MG63 (cell line): ENCODE measurements at places on chromosomes 4 and X. TPM values are rescaled to one million over a fixed set of nuclear protein-coding genes. Genes with fewer than 3 reads are reported as not detected.
A peak's percentile ranks its signal among the peaks of the same experiment; 100 is the strongest.

DNA sequence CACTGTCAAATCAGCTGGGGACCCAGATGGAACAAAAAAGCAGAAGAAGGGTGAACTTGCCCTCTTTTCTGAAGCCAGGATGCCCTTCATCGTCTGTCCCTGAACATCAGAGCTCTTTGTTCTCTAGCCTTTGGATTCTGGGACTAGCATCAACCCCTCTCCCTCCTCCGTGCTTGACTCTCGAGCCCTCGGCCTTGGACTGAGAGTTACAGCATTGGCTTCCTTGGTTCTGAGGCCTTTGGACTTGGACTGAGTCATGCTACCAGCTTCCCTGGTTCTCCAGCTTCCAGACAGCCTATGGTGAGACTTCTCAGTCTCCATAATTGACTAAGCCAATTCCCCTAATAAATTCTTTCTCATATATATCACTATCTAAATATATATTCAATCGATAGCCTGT is 38.4 kb downstream of the WDFY3 start:
- DNase-seq, result no peak

LIMCH1 gene
- total RNA-seq, result 34.6 and 49.4 TPM in 2 replicates

- peak; percentile 95 for DNase-seq
These were observed 78.3 kb upstream of the ATXN3L start for GRCh38 chrX:13397878-13398818.

DNA sequence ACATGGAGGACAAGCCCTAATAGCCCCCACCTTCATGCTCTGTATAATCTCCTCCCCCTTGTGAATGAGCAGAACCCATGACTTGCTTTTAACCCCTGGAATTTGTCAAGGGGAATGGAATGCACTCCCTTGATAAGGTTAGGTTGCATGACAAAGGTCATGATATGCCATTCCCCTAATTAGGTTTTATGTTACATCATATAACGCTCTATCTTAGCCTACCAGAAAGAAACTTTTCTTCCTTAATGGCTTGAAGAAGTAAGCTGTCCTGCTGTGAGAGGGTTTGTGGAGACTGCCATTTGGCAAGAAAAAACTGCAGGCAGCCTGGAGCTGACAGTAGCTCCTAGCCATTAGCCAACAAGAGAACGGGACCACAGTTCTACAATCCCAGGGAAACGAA is 399.8 kb upstream of the MAD2L1 start:
- no peak for DNase-seq

DNA sequence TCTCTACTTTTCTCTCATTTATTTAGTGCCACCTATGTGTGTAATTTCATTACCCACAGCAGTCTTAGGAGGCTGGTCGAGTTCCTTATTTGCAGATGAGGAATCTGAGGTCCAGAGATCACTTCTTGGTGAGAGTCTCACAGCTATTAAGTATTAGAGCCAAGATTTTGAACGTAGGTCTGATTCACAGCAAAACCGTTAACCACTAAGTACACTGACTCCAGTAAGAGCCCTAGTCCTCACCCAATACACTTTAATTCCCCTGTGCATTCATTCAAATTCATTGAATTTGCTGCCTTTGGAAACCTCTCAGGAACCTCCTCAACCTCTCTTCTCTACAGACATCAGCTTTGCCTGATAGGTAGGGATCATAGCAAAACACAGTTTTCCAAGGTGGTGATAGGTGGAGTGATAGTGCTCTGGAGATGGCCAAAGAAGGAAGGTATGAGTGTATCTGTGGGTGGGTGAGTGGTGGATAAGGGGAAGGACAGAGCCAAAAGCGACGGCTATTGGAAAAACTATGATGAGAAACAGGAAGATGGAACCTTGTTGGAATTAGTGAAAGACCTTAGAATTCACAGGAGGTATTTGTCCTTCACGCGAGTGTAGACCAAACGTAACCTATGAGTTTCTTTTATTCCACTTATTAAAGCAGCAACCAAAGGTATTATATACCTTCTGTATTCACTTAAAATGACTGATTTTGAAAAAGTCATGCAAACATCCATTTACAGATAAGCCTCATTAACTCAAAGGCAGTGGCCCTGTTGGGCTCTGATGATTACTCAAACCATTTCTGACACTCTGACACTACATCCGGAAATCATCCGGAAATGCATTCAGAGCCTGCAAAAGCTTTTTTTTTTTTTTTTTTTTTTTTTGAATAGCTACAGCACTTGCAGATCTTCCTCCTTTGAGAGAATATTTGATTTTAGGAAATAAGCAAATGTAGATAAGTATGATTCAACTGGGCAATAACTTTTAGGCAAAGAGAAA is 6.3 kb downstream of the FMR1 start:
- no peak for DNase-seq

- no peak for DNase-seq
These were observed 28.1 kb upstream of the ZCCHC4 start for GRCh38 chr4:25284466-25284865.

GRCh38 chr4:130812117-130812765 is 1716.3 kb downstream of the C4orf33 start:
- no peak for DNase-seq

- no peak for DNase-seq
These were observed 2.0 kb downstream of the GABRA2 start for GRCh38 chr4:46387956-46388355.

- no peak for DNase-seq
These were observed 138.6 kb upstream of the GPRIN3 start for GRCh38 chr4:89446193-89446592.

CT83 gene
- not detected in 2 replicates for total RNA-seq

MTNR1A gene
- not detected in 2 replicates for total RNA-seq

GAGE13 gene
- not detected in 2 replicates for total RNA-seq

- DNase-seq, result no peak
These were observed 329.2 kb upstream of the KLF3 start for GRCh38 chr4:38334791-38335190.

- DNase-seq, result no peak
These were observed 157.2 kb downstream of the ATP10D start for GRCh38 chr4:47642191-47642830.

DNA sequence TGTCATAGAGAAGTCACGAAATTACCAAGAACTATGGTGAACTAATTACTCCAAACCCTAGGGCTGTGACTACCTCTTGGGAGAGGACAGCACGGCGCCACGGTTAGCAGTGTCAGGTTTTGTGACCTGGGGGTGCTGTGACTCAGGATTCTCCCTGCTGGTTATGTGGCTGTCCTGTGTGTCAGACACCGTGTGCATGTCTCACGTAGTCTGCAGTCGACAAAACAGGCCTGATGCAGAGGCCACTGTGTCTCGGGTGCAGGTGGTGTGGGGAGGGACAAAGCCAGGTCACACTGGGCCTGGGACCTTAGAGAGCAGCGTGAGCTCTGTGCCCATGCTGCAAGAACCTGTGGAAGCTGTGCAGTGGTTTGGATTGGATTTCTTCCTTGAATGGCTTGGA is 34.1 kb downstream of the TNIP2 start:
- DNase-seq, result no peak

GRCh38 chr4:58368221-58368620 is 1258.0 kb upstream of the IGFBP7 start:
- no peak for DNase-seq

DNA sequence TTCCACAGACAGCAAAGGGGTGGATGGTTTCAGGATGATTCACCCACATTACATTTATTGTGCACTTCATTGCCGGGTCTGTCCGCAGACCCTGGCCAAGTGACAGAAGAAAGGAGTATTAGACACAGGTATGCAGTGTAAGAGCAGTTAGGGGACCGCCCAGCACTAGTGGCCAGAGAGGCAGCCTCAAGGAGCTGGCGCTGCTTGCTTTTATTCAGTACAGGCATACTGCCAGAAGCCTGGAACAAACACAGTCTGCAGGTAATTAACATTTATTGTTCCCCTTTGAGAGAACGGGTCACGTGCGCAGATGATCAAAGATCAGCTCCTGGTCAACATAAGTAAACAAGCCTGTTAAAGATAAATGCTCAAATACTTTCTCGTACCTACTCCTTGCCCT is 1639.0 kb upstream of the IGFBP7 start:
- DNase-seq, result no peak

CSAG3 gene
- total RNA-seq, result not detected in 2 replicates

- no peak for DNase-seq
These were observed 203.0 kb downstream of the AFAP1 start for GRCh38 chr4:7736436-7737267.

JADE3 gene
- total RNA-seq, result 7.9 and 8.5 TPM in 2 replicates

DNA sequence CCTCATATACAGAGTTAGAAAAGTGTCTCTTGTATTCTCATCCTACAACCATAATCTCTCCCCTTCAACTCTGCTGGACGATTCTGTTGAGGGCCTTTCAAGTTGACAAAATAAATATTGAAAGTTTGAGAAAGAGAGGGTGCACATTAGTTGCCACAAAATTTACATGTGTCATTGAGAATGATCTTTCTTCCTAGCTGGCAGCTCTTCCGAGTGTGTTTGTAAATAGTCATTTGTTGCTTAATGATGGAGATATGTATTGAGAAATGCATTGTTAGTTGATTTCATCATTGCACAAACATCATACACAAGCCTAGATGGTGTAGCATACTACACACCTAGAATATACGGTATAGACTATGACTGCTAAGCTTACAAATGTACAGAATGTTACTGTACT is 632.8 kb upstream of the AMOT start:
- no peak for DNase-seq

DNA sequence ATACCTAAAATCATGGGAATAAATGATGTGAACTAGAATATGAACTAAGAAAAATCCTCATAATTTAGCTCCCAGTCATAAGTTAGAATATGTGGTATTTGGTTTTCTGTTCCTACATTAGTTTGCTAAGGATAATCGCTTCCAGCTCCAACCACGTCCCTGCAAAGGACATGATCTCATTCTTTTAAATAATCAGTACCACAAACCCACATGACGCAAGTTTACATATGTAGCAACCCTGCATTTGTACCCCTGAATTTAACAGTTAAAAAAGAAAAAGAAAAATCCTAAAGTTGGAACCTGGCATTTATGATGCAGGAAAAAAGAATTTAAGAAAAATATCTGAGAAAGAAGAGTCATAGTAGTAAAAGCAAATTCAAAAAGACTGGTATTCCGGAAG is 13.3 kb downstream of the UBA6 start:
- DNase-seq, result no peak

DNA sequence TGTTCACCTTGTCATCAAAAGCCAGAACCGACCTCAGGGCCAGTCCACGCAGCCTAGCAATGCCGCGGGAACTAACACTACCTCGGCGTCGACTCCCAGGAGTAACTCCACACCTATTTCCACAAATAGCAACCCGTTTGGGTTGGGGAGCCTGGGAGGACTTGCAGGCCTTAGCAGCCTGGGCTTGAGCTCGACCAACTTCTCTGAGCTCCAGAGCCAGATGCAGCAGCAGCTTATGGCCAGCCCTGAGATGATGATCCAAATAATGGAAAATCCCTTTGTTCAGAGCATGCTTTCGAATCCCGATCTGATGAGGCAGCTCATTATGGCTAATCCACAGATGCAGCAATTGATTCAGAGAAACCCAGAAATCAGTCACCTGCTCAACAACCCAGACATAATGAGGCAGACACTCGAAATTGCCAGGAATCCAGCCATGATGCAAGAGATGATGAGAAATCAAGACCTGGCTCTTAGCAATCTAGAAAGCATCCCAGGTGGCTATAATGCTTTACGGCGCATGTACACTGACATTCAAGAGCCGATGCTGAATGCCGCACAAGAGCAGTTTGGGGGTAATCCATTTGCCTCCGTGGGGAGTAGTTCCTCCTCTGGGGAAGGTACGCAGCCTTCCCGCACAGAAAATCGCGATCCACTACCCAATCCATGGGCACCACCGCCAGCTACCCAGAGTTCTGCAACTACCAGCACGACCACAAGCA is 898 bp downstream of the UBQLN2 start:
- peak; percentile 10 for DNase-seq

DNA sequence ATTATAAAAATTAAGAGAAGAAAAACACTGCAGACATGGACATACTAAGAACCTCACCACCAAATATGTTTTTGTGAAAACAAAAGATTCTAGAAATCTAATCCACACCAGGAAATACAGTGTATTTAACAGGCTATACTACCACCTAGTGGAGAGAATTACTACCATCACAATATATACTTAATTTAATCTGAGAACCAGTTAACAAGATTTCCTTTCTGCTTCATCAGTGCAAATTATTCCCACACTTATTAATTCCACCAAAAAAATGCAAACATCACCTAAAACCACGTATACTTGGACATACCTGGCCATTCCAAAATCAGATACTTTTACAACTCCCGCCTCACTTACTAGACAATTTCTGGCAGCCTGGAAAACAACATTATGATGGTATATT is 7.0 kb upstream of the TXK start:
- no peak for DNase-seq

- DNase-seq, result peak; percentile 67
These were observed 74.4 kb downstream of the SORCS2 start for GRCh38 chr4:7266525-7267292.

DNA sequence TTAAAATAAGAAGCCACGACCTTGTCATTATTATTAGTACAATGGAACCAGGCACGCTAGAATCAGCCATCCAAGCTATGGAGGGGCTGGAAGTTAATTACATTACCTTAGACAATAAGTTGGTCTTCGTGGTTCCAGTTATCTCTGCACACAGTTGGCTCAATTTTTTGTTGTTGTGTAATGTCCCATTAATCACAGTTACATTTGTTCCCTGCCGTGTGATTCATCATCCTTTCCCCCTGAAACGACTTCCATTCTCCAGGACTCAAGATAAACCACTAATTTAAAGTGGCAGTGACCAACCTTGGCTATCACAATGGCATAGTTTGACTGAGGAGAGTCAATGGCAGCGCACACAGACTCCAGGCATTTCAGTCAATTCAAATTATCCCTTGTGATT is 905.0 kb downstream of the RAB28 start:
- no peak for DNase-seq

GRCh38 chrX:95764972-95765451 is 919.6 kb upstream of the DIAPH2 start:
- peak; percentile 2 for DNase-seq

UGT2B10 gene
- total RNA-seq, result not detected in 2 replicates

COL4A5 gene
- total RNA-seq, result 6.3 and 25.6 TPM in 2 replicates

GRCh38 chr4:151968643-151969042 is 207.8 kb upstream of the GATB start:
- DNase-seq, result no peak

DNA sequence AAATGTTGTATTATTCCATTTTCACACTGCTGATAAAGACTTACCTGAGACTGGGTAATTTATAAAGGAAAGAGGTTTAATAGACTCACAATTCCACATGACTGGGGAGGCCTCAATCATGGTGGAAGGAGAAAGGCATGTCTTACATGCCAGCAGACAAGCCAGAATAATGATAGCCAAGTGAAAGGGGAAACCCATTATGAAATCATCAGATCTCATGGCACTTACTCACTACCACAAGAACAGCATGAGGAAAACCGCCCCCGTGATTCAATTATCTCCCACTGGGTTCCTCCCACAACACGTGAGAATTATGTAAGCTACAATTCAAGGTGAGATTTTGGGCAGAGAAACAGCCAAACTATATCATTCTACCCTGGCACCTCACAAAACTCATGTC is 2535.1 kb downstream of the ARAP2 start:
- DNase-seq, result peak; percentile 9

ZNF81 gene
- 1.6 and 4.3 TPM in 2 replicates for total RNA-seq

- DNase-seq, result peak; percentile 9
These were observed 833.9 kb upstream of the PRKX start for GRCh38 chrX:4547213-4547836.

- no peak for DNase-seq
These were observed 57.1 kb downstream of the USP9X start for GRCh38 chrX:41142130-41142910.

VCX3B gene
- total RNA-seq, result not detected in 2 replicates

GRPR gene
- 0.10 and 0.20 TPM in 2 replicates for total RNA-seq
